ENCODE measurements at places on chromosomes 13 and 19. TPM values are rescaled to one million over a fixed set of nuclear protein-coding genes. Genes with fewer than 3 reads are reported as not detected.

The TMIGD2 gene
- total RNA-seq: not detected

The C5AR1 gene
- total RNA-seq: 2.4 TPM

The LILRB3 gene
- total RNA-seq: 2.3 TPM

The ZNF738 gene
- total RNA-seq: 4.4 TPM

The ZNF83 gene
- 55.6 TPM for total RNA-seq

The SULT2A1 gene
- not detected for total RNA-seq

The JOSD2 gene
- total RNA-seq: 29.0 TPM

The SLC25A15 gene
- 4.2 TPM for total RNA-seq

The ADGRE1 gene
- total RNA-seq: not detected

The EFNA2 gene
- not detected for total RNA-seq

The KCNJ14 gene
- total RNA-seq: 4.7 TPM

DNA sequence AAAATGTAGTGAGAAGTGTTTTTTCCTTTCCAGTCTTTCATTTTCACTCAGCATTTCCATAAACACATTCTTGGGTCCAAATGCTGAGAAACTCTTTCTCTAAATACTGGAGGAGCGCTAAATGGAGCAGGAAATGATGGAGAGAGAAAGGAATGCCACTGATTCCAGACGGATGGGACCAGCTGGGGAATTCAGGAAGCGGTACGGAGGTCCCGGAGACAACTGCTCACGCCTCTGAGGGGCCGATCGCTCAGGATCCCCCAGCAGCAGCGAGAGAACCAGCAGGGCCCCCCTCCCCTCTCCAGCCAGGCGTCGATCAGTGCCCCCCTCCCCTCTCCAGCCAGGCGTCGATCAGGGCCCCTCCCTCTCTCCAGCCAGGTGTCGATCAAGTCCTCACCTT lies 13.2 kb downstream of the RASA3 start:
- no peak for DNase-seq

GRCh38 chr19:1379961-1380489 lies 3.7 kb upstream of the NDUFS7 start:
- no peak for DNase-seq

DNA sequence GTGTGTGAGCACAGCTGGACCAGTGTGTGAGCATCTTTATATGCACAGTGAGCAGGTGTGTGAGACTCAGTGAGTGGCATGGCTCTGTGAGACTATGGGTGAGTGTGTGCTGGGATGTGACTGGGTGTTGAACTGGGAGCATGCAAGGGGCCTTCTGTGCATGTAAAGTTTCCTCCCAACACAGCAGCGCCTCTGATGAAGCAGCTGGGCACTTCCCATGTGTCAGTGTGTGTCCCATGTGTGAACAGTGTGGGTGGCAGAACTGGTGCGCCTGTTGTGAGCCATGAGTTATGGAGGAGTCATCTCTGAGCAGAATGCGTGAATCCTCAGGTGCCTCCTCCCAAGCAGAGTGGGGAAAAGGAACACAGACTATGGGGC lies 24.1 kb downstream of the LGALS16 start:
- no peak for DNase-seq

DNA sequence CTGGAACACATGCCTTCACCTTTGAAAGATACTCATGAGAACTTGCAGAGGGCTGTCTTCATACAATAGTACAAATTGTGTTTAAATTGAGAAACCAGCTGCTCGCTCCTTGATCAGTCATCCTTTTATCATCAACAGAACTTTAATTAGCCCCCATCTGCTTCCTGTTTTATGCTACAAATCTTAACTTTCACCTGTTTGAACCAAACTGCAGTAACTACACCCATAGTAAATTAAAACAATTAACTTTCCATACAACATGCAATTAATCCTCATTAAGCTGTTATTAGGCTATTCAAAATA lies 85.2 kb downstream of the FOXO1 start:
- DNase-seq: no peak

- no peak for DNase-seq
Observed at GRCh38 chr19:18418483-18419194, 559 bp upstream of the SSBP4 start.

DNA sequence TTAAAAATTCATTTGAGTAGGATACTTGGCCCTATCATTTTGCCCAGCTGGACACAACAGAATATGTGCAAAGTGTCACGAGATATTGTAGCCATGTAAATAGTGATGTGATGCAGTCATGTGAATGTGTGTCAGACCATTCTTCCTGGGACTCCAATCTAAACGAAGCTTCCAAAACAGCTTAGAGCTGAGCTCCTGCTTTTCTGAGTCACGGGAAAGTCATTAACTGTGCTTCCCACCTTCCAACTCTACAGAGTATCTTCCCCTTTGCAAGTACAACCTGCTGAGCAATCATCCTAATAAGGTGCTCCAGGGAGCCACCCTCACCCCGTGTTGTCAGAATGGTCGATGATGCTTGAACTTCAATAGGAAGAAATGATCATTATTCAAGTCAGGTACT lies 294.7 kb downstream of the MYO16 start:
- DNase-seq: no peak

DNA sequence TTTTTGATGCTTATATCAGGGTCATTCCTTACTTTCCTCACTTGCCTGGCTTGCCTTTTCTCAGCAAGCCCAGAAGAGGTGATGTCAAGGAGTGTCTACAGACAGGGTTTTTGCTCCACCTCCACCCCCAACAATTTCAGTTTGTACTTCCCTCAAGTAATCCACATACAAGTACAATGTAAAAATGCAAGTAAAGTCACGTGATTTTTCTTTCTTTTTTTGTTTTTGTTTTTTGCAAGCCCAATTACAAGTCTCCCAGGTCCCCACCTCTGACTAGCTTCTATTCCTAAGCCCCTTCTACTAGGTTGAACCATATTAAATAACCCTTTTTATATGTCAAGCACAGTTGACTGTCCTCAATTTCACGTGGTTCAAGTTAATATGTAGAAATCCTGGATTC lies 579.6 kb downstream of the DIAPH3 start:
- DNase-seq: no peak

GRCh38 chr19:46787331-46788261 lies 798 bp downstream of the SLC1A5 start:
- no peak for DNase-seq

GRCh38 chr13:36282821-36283432 lies 14.7 kb downstream of the CCDC169 start:
- no peak for DNase-seq

DNA sequence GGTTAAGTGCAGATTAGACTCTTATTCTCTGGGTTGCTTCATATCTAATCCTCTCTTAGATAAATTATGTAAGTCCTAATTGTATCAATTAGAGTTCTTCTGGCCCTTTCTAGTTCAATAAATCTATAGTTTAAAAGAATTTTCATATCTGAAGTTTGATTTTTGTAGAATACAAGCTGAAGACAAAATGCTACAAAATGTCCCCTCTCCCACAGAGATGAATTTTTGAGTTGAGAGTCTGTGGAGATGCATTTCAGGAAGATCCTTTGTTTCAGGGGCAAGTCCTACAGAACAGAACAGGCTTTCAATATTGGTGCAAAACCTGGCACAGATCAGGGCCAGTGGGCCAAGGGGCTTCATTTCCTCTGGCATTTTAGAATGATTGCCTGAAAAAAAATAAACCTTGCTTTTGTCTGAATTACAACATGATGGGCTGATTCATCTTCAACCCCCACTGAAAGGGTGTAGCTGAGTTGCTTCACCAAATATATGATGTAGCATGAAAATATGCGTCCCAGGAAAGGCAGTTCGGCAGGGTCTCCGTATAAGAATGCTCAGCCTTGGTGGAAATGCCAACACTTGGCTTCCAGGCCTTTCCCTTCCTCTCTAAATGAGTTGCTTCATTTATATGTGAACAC lies 6.4 kb upstream of the IPO5 start:
- DNase-seq: no peak

- DNase-seq: no peak
Observed at GRCh38 chr13:23086968-23087623, 93.7 kb upstream of the SGCG start.

GRCh38 chr13:39044536-39044935 lies 6.3 kb downstream of the NHLRC3 start:
- no peak for DNase-seq

GRCh38 chr19:21587117-21587461 lies 81.7 kb downstream of the ZNF429 start:
- no peak for DNase-seq

- no peak for DNase-seq
Observed at GRCh38 chr19:35908973-35909683, 1.0 kb upstream of the TYROBP start.

DNA sequence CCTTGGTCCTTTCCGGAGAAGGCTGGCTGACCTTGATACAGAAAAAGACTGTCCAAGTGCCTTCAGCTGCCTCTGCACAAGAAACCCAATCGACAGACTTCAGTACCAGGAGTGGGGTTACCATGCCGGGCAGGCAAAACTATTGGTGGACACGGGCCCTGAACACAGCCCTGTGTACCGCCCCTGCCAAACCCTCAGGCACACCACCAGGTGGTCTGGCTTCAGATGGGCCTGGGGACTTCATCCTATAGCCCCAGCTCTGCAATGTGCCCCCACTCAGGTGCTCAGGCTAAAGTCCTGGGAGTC lies 17.5 kb downstream of the TCF3 start:
- DNase-seq: no peak

DNA sequence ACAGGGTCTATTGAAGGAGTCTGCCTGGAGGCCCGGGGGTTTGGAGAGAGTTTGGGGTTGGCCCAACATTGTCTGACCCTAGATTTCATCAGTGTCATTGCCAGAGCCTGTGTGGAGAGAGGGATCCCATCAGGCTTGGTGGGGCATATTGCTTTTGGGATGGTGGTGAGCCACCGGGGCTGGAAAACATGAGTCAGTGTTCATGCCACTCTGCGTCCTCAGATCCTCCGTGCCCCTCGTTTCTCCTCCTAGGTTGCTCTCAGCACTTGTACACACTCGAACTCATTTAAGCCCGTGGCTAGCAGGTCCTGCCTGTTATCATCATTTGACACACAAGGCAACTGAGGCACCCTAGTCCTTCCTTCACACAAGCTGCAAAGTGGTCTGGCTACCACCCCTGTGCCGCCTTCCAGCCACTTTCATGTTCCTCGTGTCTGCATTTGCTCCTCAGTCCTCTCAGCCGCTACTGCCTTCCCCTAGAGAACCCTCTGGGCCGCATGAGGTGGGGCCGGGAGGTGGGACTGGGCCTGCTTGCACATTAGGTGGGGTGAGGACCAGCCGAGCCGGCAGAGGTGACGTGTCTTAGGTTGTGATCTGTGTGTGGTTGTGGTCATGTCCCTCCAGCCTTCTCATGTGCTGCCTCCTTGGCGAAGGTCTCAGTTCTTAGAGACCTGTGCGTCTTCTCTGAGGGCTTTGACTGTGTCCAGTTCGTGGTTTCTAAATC lies 3.6 kb downstream of the NACC1 start:
- DNase-seq: no peak

- no peak for DNase-seq
Observed at GRCh38 chr13:98396071-98396710, 180.7 kb downstream of the STK24 start.

GRCh38 chr13:78015782-78016181 lies 97.2 kb upstream of the EDNRB start:
- DNase-seq: no peak

- DNase-seq: no peak
Observed at GRCh38 chr19:12754465-12755196, 3.0 kb downstream of the BEST2 start.

- DNase-seq: no peak
Observed at GRCh38 chr13:37175996-37176395, 70.5 kb upstream of the CSNK1A1L start.

- no peak for DNase-seq
Observed at GRCh38 chr19:47598407-47599349, 10.3 kb upstream of the BICRA start.

DNA sequence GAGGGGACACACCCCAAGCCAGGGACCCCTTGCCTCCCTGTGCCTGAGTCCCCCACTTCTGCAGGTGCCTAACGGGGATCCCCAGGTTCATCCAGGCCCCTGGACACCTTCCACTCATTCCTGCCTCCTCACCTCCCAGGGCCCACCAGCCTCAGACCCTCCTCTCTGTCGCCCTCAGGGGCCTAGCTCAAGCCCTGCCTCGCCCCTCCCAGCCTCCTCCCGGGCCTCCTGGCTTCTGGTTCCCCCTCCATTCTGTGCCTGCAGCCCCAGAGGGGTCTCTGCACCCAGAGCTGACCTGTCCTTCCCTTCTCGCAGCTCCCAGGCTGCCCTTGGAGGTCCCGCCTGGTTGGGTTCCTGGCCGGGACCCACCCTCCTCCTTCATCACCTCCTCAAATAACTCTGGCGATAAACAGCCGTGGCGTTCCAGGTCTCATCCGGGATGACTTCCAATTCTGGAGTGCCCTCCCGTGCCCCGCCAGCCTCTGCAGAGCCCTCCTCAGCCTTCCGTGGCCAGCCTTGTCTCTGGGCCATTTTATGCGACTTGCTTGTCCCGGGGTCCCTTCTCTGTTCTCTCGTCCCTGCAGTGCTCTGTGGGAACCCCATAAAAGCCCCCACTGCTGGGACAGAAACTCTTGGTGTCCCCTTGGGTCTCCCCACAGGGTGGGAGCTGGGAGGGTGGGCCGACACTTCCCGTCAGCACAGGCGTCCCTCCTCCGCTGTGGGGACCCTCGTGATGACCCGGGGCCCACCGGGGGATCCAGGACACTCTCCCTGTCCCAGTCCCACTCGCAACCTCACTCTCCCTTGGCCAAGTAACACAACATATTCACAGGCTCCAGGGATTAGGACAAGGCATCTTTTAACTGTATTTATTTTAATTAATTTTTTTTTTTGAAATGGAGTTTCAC lies 9.2 kb downstream of the JOSD2 start:
- no peak for DNase-seq

Measured in suprapubic skin (tissue), 4 donors.